ENCODE measurements at places on chromosomes 7 and 10.

- DNase-seq = no peak
Measured at GRCh38 chr7:36287371-36288241, 102.1 kb upstream of the ANLN start.

DNA sequence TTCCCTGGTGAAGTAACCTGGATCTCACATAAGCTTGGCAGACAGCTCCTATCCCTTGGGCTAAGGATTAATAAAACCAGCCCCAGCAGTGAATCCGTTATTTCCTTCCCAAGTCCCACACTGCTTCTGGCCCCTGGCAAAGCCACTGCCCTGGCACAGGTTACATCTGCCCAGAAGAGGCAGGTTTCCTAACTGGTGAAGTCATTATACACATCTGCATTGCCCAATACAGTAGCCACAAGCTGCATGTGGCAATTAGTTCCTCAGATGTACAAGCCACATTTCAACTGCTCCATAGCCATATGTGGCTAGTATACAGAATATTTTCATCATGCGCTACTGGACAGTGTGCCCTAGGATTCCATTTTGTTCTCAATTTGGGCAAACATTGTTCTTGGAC is 273.0 kb downstream of the GRM8 start:
- DNase-seq = no peak

DNA sequence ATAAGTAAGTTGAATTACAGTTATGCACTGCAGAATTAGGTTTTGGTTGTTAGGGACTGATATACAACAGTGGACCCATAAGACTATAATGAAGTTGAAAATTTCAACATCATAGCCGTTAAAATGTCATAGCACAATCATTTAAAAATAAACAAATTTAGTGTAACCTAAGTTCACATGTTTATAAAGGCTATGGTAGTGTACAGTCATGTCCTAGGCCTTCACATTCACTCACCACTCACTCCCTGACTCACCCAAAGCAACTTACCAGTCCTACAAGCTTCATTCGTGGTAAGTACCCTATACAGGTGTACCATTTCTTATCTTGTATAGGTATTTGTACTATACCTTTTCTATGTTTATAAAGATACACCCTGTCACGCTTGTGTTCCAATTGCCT is 113.7 kb downstream of the RAB11FIP2 start:
- no peak for DNase-seq

DNA sequence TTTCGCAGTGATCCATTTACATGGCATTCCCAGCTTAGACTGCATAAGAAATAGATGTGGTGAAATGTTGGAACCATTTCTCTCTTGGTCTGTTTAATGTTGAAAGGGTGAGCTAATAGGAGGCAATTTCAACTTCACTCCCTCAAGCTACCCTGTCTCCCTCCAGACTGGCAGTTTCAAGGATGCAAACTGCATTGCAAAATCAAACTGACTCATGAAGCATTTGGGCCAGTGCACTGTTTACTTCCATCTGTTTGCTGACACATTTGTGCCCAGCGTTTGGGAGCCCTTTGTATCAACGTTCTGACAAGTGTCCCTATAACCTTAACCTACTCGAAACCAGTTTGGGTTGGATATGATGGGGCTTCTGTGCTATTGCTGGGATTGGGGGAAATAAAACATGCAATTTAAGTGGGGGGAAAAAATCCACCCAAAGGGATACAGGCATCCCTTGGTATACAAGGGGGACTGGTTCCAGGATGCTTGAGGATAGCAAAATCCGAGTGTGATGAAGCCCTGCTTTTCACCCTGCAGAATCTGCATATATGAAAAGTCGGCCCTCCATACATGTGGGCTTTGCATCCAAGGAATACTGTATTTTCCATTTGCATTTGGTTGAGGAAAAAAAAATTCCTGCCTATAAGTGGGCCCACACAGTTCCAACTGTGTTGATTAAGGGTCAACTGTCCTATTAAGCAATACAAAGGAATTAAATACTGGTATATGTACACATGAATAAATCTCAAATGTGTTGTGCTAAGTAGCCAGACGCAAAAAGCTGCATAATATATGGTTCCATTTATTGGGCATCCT is 15.6 kb downstream of the RHEB start:
- DNase-seq = no peak

GRCh38 chr7:15041226-15041625 is 138.7 kb upstream of the DGKB start:
- DNase-seq = no peak

DNA sequence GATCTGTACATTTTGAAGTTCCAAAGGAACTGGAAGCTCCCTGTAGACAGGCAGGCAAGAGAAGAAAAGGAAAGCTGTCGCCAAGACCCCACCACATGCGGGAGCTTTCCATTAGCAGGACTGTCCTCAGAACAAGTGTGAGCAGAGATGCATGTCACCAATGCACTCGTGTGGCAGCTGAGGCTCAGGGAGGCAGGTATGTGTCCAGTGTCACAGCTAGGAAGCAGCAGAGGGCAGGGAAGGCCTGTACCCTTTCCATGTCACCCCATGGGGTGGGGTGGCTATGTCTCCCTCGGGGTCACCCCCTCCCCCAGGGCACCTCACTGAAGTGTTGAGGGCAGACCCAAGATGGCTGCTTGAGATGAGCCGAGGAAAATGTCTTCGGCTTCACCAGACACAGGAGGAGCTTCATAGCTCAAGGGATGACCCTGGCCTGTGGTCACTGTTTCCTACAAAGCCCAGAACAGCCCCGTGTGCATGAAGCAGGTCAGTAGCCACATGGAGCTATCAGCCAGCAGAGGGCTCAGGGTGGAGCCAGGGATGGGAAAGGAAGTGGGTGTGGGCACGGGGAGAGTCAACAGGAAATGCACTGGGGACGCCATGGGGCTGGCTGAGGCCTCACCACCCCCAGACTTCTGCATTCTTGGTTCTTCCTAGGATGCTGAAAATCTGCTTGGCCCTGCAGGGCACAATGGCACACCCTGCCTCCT is 96.6 kb downstream of the FAM53B start:
- peak; percentile 56 for DNase-seq

DNA sequence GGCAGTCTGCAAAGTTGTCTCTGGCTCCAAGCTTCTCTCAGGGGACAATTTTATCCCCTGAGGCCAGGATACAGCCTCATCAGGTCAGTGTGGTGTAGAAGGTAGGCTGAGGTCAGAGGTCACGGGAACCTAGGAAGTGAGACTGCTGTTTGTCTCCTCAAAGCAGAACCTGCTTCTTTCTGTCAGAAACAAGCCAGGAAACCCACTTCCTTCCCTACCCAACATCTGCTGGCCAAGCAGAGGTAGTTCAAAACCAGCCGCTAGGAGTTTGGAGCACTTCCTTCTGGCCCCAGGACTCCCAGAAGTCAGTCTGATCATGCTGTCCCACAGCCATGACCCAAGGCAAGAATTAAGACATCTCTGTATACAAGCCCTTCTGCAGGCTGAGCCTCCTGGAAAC is 12.2 kb downstream of the CLRN3 start:
- no peak for DNase-seq

DNA sequence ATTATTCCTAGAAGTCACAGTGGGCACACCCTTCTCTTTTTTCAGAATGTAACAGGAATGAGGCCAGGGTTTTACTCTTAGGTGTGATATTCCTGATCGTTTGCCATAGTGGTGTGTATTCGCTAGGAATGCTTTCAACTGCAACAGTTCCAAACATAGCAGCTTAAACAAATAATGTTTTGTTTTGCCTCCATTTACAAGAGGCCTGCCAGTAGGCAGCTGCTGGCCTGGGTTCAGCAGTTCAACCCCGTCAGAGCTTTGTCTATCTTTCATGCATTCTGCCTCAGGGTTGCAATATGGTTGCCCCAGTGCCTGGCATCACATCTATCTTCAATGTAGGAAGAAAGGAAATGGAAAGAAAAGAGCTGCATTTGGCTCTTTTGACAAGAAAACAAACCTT is 21.7 kb upstream of the RET start:
- no peak for DNase-seq

DNA sequence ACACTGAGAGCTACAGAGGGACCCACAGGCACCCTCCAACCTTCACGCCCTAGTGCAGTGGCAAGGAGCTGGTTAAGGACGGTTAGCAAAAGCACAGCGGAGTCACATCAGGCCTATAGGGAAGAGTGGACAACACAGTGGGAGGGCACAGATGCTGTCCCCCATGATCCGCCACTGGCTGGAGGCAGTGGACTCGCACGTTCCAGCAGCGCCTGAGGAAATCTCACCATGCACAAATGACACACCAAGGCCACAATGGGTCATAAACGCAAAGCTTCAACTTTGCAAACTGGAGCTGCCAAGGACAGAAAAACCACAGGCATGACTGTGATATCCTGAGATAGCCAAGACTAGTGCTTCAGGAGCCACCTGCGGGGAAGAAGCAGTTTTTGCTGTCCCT is 58.8 kb downstream of the GRB10 start:
- no peak for DNase-seq

GRCh38 chr7:34138483-34138882 is 233.1 kb downstream of the BMPER start:
- DNase-seq = no peak

DNA sequence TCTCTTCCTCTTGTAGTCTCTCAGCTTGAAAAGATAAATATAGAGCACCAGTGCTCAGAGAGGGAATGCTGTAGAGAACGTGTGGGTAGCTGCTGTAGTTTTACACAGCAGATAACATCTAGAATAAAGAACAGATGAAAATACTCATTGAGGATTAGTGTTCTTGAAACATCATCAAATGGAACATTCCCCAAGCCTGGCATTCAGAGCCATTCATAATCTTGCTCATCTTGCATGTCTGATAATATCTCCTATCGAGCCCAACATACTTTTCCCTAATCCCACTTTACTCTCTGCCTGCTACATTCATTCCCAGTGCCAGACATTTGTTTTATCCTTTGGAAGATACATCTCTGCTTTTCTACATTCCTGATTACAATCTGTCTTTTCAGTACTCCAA is 35.2 kb downstream of the MCU start:
- no peak for DNase-seq

GRCh38 chr10:103100620-103101019 is 92.5 kb downstream of the NT5C2 start:
- DNase-seq = no peak

DNA sequence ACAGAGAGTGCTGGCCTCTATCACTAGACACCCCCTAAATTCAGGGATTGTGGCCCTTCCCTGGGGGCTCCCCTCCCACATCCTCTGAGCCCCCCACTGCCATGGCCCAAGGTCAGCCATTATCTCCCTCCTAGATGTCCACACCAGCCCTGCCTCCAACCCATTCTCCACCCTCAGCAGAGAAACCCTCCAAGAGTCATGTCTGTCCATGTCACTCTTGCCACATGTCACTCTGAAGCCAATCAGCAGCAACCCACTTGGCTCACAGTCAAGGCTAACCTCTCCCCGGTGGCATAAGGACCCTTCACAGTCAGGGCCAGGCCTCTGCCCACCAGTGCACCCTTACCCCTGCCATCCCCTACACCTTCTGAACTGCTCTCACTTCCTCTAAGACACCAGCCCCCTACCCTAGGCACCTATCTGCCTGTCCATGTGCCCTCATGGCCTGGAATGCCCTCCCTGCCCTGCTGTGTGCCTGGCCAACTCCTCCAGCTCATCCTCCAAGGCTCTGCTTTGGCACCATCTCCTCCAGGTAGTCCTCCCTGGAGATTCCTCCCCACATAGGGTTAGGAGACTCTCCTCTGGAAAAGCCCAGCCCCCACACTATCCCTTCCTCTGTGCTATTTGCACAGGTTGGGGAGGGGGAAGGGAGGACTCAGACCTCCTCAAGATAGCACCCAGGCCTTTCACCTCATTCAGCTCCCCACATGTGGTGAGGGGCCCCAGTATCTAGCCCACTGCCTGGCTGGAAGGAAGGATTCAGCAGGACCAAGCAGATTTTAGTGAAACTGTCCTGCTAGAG is 83.7 kb downstream of the GRID1 start:
- no peak for DNase-seq

- DNase-seq = peak; percentile 6
Measured at GRCh38 chr7:30027065-30027456, 559 bp upstream of the FKBP14 start.

DNA sequence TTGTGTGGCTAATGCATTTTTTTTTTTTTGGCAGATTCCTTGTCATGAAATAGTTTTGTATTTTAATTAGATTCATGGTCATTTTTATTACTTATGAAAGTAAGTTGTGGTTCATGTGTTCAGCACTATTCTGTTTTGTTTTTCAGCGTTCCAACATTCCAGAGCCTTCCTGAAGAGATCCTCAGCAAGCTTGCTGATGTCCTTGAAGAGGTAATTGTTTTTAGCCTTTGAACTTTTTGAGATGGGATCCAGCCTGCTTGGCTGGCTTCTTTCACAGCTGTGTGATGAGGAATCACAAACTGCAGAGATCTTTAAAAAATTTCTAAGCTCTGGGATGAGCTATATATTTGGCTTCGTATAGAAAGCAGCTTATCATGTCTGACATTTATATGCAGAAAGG is 208.0 kb upstream of the CSTF2T start:
- DNase-seq = no peak

GRCh38 chr10:58846856-58847255 is 329.6 kb upstream of the PHYHIPL start:
- no peak for DNase-seq

DNA sequence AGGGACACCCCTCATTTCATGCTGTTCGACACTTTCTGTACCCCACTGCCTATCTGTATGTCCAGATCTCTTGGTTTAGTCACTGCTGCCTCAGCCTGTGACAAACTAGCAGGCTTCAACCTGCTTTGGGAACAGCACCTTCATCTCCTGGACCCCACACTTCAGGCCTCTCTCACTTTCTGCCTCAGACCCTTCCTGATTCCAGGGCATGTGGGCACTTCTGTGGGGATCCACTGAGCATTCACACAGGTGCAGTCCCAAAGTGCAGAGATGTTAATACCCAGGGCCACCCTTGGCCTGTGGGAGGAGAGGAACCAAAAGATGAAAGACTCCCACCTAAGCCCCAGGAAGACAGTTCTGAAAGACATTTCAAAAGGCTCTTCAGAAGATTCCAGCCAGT is 29.4 kb upstream of the C10orf71 start:
- DNase-seq = no peak

DNA sequence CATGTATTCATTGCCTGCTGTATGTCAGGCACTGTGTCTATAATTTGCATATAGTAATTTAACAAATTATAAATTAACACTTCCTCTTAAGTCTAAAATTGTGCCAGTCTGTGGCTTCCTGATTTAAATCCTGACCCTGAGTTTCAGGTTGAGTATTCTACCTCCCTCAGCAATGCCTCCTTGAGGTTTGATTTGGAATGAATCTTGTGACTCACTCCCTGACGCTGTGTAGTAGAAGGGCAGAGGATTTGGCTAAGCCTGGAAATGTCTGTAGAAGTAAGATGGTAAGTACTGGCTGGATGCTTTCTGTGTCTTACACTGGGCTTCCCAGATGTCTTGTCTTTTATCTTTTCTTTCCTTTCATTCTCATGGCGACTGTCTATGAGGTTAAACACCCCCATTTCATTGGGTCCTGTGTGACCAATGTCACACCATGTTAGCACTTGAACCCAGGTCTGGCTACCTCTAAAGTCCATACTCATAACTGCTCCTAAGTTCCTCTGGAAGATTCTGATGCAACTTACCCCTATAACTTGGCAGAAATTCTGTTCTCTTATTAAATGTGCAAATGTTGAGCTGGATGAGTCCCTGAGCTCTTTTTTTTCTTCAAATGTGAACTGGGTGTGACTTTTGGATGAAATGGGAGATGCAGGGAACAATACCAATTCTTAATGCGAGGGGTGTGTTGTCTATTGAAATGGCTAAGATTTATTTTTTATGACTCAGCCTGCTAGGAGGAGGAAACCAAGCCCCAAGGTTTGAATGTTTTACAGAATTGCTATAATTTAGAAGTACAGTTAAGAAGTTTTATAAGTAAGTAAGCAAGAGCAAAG is 48.5 kb downstream of the PLCE1 start:
- DNase-seq = no peak

All from activated naive CD4-positive, alpha-beta T cell (primary cell).